Placental pericyte (primary cell): ENCODE measurements at places on chromosomes 2 and 18. TPM values are rescaled to one million over a fixed set of nuclear protein-coding genes. Genes with fewer than 3 reads are reported as not detected.

ICOS gene
- total RNA-seq: not detected in 2 replicates

EMILIN1 gene
- total RNA-seq: 189 and 203 TPM in 2 replicates

GNAL gene
- 0.14 TPM in 1 of 2 replicates, not detected in the other for total RNA-seq

FSHR gene
- total RNA-seq: not detected in 2 replicates

CDH20 gene
- total RNA-seq: not detected in 2 replicates

MROH2A gene
- total RNA-seq: not detected in 2 replicates

KIF5C gene
- total RNA-seq: under 0.01 and 0.14 TPM in 2 replicates

FAM110C gene
- not detected in 2 replicates for total RNA-seq

DNER gene
- 1.1 and 13.7 TPM in 2 replicates for total RNA-seq

SH3RF3 gene
- total RNA-seq: 11.6 and 32.4 TPM in 2 replicates

GALNT13 gene
- under 0.01 and 0.14 TPM in 2 replicates for total RNA-seq

VAMP5 gene
- total RNA-seq: 14.7 and 22.8 TPM in 2 replicates

WDR43 gene
- total RNA-seq: 73.3 and 120 TPM in 2 replicates
